ENCODE measurements at places on chromosomes 2 and 18. TPM values are rescaled to one million over a fixed set of nuclear protein-coding genes. Genes with fewer than 3 reads are reported as not detected.

CHPF gene
- total RNA-seq = 32.4 TPM

SS18 gene
- 48.2 TPM for total RNA-seq

CHCHD5 gene
- total RNA-seq = 60.3 TPM

RTP5 gene
- total RNA-seq = not detected

TMEFF2 gene
- total RNA-seq = 0.15 TPM

ALS2 gene
- 11.6 TPM for total RNA-seq

CFAP65 gene
- 0.14 TPM for total RNA-seq

Data from A549 treated with CpdA at 1 μM for 4 hours (cell line).